Aorta (tissue), 5 donors: ENCODE measurements at places on chromosomes 16 and 17.

- DNase-seq = no peak
Measured at GRCh38 chr17:82380860-82381702, 9.5 kb downstream of the UTS2R start.

DNA sequence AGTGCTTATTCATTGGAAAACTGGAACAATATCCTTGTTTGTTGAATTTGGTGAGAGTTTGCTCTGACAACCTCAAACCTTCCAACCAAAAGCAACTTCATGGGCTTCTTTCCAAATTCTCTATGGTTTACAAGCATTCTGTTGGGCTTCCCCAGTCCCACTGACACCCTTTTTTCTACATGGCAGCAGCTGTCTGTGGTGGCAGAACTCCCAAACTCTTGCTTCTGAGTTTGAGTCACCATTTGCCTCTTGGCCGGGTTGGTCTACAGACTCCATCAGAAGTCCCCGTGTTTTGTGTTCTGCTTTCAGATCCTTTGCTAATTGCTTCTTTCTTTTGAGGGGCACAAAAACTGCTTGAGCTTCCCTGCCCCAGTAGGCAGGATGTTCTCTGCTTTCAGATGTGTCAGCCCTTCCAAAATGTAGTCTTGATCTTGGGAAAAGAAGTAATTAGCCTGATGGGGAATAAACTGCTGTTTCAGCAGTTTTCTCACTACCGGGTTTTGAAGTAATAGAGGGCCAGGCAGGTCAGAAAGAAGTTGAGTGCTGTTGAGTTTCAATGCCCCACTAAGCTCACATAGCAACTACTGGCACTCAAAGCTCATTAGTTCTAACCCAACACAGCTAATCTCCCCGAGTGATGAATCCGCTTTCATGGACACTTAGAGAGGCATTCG lies 80.7 kb downstream of the HS3ST3A1 start:
- no peak for DNase-seq

DNA sequence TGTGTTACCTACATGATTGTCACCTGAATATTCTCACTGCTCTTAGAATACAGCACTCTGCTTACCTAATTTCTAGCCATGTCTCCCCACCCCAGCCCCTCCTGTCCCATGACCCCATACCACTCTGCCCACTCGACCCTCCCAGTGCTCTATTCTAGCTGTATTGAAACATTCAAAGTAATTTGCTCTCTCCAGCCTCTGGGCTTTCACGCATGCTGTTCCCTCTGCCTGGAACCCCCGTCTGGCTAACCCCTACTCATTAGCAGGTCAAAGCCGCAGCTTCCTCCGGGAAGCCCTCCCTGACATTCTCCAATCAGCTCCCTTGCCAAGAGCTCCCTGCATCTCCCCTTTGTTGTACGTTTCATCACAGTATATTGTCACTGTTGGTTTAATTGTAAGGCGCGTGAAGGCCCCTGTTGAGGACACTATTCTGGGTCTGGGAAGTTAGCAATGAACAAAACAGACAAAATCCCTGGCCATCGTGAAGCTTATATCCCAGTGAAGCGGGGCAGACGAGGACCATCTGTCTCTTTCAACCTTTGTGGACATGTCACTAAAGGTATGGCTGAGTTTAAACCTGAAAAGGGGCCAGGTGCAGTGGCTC lies 72.3 kb upstream of the LHX1 start:
- peak; percentile 22 for DNase-seq

DNA sequence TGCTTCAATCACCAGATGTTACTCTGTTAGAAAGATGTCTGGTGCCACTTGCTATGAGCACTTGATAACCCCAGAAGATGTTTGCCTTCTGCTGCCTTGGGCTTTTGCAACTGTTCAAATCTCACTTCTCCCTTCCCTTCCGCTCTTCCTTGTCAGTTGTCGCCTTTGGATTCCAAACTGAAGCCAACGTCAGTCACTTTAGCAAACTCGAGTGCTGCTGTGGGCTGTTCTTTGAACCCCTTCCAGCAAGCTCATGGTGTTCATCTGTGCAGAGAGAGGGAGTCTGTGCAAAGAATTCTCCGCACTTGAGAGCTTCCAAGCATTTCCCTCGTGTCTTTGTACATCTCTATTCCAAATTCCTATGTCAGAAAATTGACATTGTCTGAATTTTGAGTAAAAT lies 879.4 kb downstream of the CDH11 start:
- DNase-seq = no peak

DNA sequence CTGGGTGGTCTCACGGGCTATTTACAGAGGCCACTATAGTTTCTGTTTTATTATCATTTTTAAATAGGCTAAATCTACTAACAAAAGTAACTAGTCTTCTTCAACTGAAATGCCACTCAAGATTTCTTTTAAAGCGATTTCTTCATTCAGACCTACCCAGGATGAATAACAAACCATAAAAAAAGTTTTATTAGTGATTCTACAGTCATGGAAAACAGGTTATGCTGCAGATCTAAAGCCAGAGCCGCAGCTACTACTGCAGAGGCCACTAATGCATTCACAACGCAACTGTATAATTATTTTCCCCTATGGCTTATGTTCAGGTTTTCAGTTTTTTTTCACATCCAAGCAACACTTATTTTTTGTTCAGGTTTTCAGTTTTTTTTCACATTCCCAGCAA lies 136.2 kb upstream of the AXIN2 start:
- DNase-seq = no peak

DNA sequence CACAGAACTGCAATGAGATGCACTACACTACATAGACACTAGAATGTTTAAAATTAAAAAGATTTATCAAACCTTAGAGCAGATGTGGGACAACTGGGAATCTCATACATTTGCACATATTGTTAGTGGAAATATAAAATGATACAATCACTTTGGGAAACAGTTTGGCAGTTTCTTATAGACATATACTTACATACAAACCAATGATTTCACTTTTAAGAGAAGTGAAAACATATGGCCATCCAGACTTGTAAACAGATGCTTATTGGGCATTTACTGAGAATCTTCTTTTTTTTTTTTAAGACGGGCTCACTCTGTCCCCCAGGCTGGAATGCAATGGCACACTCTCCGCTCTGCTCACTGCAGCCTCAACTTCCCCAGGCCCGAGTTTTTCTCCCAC lies 50.1 kb downstream of the AXIN2 start:
- DNase-seq = no peak

DNA sequence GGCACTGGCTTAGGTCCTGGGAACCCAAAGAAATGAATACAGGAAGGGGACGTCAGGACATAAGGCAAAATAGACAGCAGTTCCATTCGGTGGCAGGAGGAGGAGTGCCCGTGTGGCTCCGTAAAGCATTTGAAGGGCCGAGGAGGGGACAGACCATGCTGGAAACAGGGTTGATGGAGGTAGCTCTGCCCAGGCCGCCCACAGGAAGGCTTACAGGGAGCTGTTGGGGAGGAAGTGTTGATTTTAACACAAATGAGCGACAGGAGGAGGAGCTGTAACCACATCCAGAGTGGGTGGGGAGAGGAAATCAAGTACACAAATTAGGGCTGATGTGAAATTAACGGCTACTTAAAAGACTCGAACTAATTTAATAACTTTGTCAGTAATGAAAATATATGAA lies 54.6 kb downstream of the RBFOX3 start:
- DNase-seq = peak; percentile 12

GRCh38 chr17:82063424-82064415 lies 1.9 kb downstream of the DUS1L start:
- no peak for DNase-seq

DNA sequence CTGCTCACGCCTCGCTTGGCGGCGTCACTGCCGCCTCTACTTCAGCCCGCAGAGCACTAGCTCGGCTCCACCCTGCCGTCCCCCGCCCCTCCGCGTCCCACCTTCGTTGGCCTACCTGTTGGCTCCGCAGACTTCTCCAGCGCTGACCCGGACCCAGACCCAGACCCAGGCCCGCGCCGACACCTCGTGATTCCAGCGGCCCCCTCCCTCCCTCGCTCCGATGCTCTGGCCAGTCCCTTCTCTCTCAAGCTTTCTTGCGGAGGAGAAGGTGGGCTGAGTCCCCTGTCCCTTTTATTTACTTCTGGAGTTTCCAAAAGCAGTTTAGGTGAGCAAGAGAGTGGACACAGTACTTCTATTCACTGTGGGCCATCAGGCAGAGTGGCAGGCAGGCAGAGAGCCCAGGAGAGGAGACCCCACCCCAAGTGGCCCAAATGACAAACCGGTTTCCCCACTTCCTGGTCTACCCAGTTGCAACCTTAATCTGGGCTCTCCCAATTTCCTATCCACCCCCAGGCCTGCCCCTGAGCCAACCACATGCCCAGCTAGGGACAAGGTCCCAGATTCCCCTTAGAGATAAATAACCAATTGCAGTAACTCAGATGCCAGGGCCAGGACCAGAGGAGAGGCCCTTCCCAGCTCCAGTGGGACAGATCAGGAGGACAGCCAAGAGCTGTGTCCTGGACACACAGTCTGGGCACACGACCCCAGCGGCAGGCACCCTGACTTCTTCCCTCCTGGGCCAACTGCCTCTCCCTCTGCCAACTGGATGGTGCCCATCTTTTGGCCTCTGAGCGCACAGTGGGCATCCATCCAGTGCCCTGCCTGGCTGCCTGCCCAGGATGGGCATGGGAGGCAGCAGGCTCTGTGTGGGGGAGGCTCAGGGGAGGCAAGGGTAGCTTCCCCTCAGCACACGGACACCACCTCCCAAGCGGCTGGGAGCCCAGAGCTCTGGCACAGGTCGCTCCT lies 1.2 kb upstream of the SRCIN1 start:
- no peak for DNase-seq

DNA sequence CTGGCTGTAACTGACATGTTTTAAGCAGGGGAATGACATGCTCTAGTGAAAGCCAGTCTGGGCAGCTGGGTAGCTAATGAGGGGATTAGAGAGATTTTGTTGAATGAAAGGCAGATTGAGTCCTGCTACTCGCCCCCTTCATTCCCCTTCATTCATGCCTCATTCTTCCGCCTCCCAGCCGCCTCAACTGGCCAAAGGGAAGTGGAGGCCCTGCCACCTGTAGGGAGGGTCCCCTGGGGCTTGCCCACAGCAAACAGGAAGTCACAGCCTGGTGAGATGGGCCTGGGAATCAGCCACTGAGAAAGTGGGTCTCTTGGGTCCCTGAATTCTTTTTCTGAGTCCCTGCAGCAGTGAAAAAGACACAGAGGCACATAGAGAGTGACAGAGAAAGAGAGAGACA lies 1.1 kb upstream of the CD19 start:
- DNase-seq = no peak

GRCh38 chr17:19014628-19015215 lies 10.2 kb upstream of the FAM83G start:
- DNase-seq = peak; percentile 68

GRCh38 chr16:65106757-65107156 lies 15.1 kb downstream of the CDH11 start:
- DNase-seq = no peak

- no peak for DNase-seq
Measured at GRCh38 chr17:82887255-82888164, 47.7 kb upstream of the ZNF750 start.

- DNase-seq = no peak
Measured at GRCh38 chr16:62137996-62138395, 101.8 kb upstream of the CDH8 start.

GRCh38 chr16:568401-569258 lies 1.1 kb upstream of the PIGQ start:
- no peak for DNase-seq

GRCh38 chr17:56966338-56966737 lies 5.5 kb upstream of the COIL start:
- no peak for DNase-seq

GRCh38 chr17:35299135-35299534 lies 56.3 kb downstream of the SLFN5 start:
- no peak for DNase-seq

DNA sequence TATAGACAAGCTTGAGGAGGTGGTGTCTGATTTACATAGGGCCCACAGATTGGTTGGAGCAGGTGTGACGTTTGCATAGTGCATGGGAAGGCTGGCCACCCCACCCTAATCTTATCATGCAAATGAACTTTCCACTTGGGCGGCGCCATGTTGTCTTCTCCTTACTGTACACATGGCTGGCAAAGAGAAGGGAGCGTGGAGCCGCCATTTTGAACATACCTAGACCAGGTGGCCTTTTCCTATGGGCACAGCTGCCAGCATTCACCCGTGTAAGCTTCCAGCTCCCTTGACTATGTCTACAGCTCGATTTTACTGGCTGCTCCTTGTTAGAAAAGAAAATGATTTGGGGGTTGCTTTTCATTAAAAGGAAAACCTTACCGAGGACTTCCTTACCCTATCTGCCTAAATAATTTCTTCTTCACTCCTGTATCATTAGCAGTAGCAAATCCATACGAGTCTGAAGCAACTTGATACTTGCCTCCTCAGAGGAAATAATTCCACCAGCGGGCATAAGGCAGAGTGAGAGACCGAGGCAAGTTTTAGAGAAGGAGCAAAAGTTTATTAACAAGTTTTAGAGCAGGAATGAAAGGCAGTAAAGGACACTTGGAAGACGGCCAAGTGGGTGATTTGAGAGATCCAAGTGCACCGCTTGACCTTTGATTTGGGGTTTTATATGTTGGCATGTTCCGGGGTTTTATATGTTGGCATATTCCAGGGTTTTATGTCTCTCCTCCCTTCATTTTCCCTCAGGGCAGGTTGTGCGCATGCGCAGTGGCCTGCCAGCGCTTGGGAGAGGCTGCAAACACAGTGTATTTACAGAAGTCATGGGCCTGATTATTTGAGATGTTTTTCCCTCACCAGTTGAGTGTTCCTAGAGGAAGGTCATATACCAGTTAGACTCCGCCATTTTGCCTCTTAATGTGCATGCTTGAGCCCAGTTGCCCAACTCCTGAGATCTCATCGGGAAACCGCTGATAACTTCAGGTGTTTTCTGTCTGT lies 65.7 kb downstream of the MARF1 start:
- DNase-seq = no peak

DNA sequence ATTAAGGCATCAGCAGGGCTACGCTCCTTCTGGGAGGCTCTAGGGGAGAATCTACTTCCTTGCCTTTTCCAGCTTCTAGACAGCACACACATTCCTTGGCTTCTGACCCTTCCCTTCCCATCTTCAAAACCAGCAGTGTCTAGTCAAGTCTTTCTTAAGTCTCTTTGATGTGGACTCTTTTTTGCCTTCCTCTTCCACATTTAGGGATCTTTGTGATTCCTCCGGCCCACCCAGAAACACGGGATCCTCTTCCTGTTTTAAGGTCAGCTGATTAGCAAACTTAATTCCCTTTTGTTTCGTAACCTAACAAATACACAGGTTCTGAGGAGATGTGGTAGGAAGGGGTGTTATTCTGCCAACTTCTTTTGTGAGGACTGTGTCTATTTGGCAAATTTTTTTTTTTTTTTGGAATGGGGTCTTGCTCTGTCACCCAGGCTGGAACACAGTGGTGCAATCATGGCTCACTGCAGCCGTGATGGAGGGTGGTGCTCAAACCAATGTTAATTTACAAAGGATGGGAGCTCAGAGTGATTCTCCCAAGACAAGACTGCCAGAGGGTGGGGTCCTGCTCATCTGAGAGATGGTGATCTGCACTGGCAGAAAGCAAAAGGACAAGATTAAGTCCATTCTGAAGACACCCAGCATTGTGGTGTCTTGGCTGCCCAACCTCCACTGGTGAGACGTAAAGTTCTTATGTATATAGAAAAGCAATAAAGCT lies 14.7 kb downstream of the KNOP1 start:
- DNase-seq = peak; percentile 31
